ENCODE measurements at places on chromosomes 3 and 15.
A peak's percentile ranks its signal among the peaks of the same experiment; 100 is the strongest.

DNA sequence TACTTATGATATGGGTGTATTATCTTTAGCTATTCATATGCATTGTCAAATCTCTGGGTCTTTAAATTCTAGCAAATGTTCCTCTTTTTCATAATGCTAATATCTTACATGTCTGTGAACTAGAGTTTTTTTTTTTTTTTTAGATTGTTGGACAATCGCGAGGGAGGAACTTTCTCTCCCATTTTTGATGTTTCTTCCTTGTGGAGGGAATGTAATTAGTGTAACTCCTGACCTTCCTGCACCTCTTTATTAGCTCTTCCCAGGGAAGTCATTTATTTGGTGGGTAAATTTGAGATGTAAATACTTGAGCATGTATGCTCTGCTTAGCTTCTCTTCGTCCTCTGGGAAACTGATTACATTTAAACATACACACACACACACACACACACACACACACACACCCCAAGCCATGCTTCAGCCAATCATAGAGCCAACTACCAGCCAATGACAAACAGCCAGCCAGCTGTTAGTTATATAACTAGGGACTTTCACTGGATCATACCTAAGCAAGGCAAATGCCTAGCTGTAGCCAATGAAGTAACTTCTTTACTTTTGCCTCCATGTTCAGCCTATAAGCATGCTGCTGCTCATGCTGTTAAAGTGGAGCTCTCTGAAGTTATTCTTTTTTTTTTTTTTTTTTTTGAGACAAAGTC lies 8.3 kb upstream of the USP8 start:
- H3K27me3 ChIP-seq, result no peaks in the 10 kb centered on the region
- no peak overlapping the region for H3K4me3 ChIP-seq
- no peaks in the 10 kb centered on the region for H3K36me3 ChIP-seq

DNA sequence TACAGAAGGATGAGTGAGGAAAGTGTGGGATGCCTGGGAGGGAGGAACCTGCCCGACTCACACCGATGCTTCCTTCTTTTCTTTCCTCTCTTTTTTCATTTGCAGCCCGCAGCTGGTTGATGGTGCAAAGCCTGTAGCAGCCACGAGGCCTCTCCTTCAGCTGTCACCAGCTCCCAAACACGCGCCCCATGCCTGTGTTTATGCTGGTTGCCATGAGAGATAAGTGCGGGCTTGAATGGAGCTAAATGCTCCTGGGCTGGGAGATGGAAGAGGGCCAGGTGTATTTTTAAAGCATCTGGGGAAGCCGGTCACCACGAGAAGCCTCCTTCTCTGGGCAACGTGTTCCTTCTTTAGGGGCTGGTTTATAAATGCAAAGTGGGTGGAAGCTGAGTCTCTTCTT lies 9.3 kb downstream of the COLQ start:
- no peaks in the 10 kb centered on the region for H3K36me3 ChIP-seq
- H3K27me3 ChIP-seq, result no peaks in the 10 kb centered on the region
- peaks cover 5% of the 10 kb centered on the region for H3K4me1 ChIP-seq
- H3K27ac ChIP-seq, result no peak overlapping the region

DNA sequence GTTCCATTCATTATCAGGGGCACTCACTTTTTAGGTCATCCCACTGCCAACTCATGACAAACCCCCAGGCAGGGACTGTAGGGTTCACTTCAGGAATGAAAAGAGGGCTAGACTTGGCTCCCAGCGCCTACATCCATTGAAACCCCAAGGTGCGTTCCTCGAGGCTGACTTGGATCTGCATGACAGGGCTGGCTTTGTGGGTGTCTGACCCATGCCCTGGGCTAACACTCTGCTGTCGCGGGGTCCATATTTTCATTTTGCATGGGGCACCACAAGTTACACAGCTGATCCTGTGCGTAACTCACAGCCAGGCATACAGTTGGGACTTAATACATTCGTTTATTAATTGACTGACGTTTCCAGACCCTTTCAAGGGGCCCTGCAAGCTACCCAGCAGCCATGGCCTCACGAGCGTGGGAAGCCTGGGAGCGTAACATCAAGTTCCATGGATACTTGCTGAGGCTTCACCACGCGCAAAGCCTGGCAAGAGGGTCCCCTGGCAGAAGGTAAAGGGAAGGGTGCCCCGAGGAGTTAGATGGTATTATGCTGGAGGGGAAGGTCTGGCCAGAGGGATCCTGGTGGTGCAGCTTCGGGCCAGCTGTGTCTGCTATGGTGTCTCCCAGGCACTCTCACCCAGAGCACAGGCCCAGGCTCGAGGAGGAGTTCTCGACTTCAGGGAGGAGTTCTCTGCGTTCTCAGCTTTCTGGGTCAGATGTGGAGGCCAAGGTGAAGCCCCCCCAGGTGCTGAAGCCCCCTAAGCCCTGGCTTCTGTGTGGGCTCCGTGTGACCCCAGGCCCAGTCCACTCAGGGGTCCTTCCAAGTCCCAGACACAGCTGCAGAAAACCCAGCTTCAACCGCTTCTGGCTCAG lies 85.4 kb downstream of the ADAMTS17 start:
- H3K27me3 ChIP-seq, result no peaks in the 10 kb centered on the region
- no peak overlapping the region for H3K27ac ChIP-seq
- peaks cover 11% of the 10 kb centered on the region for H3K4me1 ChIP-seq
- no peak for DNase-seq
- no peak overlapping the region for H3K4me3 ChIP-seq

GRCh38 chr3:119637679-119638477 lies 22.5 kb downstream of the POPDC2 start:
- peak overlapping the region; percentile 65 for H3K27ac ChIP-seq
- no peaks in the 10 kb centered on the region for H3K27me3 ChIP-seq
- H3K4me3 ChIP-seq, result no peak overlapping the region

Data from body of pancreas (tissue), 4 donors.